Skeletal muscle cell (primary cell): ENCODE measurements at places on chromosomes 3 and 15.

DNA sequence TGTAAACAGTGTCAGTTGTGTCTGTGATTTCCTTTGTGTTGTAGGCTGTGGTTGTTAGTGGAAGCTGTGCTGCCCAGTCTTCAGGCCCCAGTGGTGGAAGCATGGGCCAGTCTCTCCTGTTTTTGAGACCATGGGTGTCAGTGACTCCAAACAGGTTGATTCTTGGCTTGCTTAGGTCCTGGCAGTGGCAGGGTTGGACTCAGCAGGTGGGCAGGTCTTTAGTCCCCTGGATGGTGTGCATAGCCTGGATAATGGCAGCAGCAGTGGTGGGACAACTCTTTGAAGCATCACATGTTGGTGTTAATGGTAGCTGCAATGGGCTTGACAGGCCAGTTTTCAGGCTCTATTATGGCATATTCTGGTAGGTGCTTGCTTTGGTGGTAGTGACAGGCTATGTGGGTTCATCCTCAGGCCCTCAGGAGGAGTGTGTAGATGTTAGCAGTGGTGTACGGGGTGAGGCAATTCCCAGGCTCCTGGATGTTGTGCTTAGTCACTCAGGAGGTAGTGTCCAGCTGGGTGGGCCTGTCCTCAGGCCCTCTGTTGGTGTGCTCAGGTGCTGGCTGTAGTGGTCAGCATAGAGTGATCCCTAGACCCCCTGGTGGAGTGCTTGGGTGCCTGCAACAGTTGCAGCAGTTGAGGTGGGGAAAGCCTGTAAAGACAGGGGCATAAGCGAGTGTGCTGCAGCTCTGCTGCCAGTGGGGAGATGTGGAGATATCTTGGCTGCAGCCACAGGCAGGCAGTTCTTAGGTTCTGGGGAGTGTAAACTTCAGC, 596.7 kb downstream of the PDCD6IP start:
- DNase-seq, result no peak

- DNase-seq, result no peak
Measured at GRCh38 chr3:155179437-155179827, 99.3 kb downstream of the MME start.

GRCh38 chr3:188578576-188579363, 424.8 kb downstream of the LPP start:
- DNase-seq, result peak; percentile 98

DNA sequence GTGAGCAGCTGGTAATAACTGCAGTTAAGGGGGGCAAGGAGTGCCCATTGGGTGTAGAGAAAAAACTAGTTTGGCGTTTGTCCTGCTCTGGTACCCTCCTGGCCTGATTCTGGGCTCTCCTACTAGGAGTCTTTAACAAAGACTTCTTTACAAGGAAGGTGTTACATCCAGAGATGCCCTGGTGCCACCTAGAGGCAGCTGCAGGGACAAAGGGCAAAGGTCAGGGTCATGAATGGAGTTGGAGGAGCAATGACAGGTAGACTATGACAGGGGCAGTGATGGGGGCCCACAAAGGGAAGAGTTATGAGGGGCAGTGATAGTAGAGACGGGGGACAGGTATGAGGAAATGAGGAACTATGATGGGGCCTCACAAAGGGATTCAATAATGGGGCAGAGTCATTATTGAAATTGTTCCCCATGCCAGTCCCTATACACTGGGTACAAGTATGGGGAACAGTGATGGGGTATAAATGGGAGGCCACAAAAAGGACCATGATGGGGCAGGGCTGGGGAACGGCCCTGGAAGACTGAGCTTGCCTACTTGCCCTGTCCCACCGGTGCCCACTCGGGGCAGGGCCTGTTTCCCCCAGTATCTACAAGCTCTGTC, 7.9 kb downstream of the CCDC71 start:
- no peak for DNase-seq

DNA sequence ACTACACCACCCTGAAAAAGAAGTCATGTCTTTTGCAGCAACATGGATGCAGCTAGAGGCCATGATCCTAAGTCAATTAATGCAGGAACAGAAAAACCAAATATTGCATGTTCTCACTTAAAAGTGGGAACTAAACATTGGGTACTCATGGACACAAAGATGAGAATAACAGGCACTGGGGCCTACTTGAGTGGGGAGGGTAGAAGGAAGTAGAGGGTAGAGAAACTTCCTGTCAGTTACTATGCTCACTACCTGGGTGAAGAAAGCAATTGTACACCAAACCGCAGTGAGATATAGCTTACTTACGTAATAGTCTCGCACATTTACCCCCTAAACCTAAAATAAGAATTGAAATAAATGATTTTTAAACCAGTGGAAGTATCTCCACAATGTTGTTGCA, 480.5 kb upstream of the ARRDC4 start:
- DNase-seq, result no peak
